AG04449 (cell line): ENCODE measurements at places on chromosomes 5 and 9.
A peak's percentile ranks its signal among the peaks of the same experiment; 100 is the strongest.

GRCh38 chr5:177482359-177482795, 8.9 kb upstream of the DBN1 start:
- DNase-seq = no peak

- DNase-seq = no peak
These were observed 76.3 kb downstream of the AMBP start for GRCh38 chr9:114001794-114002261.

GRCh38 chr9:3553076-3553765, 27.4 kb upstream of the RFX3 start:
- no peak for DNase-seq

GRCh38 chr5:73625372-73625943, 538 bp upstream of the ARHGEF28 start:
- DNase-seq = no peak

GRCh38 chr5:157563929-157564716, 11.5 kb downstream of the ADAM19 start:
- no peak for DNase-seq

GRCh38 chr5:113302120-113302519, 132.7 kb downstream of the TSSK1B start:
- no peak for DNase-seq

DNA sequence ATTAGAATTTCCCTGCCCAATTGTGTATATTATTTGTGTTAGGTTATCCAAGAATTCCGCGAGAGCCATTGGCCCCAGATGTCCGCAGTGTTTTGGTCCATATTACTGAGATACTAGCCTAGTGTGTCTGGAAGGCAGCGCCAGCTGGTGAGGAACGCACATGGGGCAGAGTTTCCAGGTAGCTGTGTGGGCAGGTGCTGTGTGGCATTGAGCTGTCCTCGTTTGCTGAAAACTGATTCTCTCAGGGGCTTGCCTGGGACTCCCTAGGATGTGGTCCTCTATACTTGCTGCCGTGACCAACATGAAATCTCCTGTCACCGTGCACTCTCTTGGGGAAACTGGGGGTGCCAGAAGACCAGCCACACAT, 288.7 kb downstream of the FANCC start:
- no peak for DNase-seq

DNA sequence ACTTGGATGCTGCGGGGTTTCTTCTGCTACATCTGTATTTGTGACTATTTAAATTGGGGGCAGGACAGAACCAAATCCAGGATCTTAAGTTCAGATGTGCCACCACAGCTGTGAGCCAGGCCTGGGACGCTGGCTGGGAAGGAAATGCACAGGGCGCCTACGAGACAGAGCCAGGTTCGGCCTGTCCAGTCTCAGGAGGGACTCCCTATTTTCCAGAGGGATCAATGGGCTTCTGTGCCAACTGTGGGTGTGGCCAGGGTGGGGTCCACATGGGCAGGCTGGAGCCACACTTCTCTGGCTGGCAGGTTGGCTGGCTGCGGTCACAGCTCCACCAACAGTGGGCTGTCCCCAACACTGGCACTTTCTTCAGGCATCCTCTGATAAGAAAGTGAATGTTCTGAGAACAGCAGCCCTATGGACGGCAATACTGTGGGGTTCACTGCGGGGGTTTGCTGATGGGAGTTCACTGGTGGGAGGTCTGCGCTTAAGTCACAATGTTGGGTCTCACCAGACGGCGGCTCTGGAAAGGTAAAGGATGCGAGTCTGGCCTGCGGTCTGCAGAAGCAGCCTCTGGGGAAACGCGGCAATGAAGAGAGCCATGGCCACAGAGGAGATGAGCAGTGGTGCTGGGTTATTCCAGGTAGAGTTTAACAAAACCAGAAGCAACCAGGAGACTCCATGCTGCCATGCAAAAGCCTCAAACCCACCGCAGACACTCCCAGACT, 78.1 kb downstream of the DAP start:
- no peak for DNase-seq

- no peak for DNase-seq
These were observed 444.9 kb upstream of the CYLC2 start for GRCh38 chr9:102550266-102550665.

DNA sequence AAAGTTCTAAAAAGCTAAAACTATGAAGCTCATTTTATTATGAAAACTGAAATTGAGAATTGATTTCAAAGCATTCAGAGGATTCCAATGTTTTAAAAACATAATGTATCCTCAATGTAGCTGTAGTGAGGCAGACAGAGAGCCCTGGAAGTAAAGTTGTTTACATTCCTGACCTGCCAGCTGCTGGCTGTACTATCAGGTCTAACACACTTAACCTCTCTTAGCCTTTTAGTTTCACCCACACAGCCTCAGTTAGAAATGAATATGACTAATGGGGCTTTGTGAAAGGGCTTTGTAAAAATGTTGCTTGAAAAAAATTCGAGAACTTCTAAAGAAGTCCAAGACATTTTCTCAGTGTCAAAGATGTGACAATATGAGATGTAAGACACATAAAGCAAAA, 122.6 kb downstream of the FBXL17 start:
- peak; percentile 24 for DNase-seq

GRCh38 chr5:36887532-36887931, 11.0 kb downstream of the NIPBL start:
- no peak for DNase-seq
